ENCODE measurements at places on chromosomes 16 and 17. TPM values are rescaled to one million over a fixed set of nuclear protein-coding genes. Genes with fewer than 3 reads are reported as not detected.

- no peak for DNase-seq
These were observed 47.6 kb downstream of the HS3ST2 start for GRCh38 chr16:22861580-22861979.

GRCh38 chr17:72763981-72764380, 328.5 kb downstream of the SLC39A11 start:
- no peak for DNase-seq

Gene CCL23
- total RNA-seq, result 1.8 TPM

Gene ESRP2
- total RNA-seq, result 0.32 TPM

DNA sequence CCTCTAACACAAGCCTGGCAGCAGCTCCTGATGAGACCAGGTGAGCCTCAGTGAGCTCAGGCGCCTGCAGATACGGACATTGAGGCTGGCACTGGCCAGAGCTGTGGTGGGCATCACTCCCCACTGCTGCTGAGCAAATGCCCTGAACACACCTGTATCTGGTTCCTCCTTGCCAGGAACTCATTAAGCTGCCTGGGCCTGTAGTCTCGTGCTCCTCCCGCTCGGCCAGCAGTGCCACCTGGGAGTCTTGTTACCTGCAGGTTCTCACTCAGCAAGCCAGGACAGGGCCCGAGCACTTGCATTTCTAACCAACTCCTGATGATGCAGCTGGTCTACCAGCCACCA, 13.3 kb downstream of the EIF4A3 start:
- DNase-seq, result no peak

GRCh38 chr17:79070266-79070880, 4.3 kb upstream of the ENGASE start:
- no peak for DNase-seq

DNA sequence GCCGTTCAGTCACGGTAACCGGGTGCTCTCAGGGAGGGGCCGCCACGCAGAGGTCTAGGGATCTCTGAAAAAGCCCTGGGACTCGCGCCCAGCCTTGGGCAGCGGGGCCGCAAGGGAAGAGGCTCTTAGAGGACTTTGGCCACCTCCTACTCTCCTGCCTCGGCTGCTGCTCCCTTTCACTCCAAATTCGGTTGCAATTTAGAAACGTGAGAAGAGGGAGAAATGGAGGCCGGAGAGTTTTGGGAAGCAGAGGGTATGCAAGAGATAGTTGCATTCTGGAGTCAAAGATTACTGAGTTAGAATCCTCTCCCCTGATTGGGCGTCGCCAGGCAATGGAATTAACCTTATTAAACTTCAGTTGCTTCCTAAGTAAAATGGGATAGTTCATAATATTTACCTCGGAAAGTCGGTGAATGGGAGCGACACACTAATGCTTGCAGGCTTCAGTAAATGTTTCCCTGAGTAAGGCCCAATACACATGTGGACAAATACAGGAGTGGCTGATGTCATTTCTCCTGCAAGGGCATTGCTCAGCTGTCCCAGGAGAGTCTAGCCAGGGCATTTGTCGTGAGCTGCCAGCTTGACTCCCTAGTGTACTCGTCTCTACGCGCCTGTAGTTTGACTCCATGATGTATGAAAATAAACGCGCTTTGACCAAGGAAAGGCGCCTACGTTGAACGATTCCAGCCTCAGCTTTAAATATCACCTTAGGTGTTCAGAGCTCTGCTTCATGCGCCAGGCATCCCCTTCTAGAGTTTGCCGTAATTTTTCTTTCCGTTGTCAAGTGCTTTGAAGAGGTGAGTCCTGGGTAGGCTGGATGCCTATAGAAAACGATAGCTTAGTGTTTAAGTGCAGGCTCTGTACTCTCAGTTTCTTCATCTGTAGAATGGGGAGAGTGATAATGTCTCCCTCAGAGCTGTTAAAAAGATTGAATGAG, 667 bp downstream of the OGFOD1 start:
- peak; percentile 47 for DNase-seq

DNA sequence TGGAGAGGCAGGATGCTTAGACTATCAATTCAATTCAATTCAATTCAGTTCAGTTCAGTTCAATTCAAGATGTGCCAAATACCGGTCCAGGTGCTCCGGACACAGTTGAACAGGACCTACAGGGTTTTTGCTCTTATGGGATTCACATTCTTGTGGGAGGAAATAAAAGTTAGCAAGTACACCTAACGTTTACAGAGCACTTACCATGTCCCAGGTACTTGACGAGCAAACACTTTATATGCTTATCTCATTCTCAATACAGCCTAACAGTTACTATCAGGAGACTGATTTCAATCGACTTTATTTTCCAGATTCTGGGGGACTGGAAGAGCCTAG, 467 bp upstream of the GDE1 start:
- no peak for DNase-seq

- peak; percentile 67 for DNase-seq
These were observed 397 bp downstream of the RIPOR1 start for GRCh38 chr16:67528870-67529581.

Gene ADAM11
- 28.0 TPM for total RNA-seq

DNA sequence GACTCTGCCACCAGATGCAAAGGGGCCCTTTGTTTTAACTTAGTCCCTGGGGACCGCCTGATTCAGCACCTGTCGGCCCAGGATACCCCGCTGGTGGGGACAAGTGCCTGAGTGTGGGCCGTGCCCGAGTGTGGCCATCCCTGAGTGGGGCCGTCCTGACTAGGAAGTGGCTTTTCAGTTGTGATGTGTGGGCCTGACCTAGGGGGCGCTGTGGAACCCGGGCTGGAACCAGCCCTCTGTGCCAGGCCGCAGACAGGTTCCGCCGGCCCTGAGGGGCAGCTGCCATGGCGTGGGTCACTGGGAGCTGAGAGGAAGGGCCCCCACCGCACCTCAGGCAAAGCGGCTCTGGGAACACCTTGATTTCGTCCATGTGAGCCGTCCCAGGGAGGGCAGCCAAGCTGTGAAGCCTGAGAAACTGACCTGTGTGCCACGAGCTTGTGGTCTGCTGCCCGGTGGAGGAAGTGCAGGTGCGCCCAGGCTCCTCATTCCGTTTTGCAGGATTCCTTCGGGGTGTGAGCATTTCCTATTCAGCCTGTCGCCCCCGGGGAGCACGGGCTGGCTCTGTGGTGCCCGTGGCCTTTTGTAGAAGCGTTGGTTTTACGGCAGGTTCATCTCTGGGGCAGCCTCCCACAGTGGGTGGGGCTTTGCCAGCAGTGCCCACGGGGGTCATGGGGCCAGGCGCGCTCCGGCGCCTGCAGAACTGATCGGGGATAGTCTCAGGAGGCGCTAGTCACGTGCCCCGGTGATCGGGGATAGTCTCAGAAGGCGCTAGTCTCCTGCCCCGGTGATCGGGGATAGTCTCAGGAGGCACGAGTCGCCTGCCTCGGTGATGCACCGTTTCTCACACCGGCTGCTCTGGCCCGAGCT, 5.3 kb downstream of the RPL13 start:
- DNase-seq, result peak; percentile 57

All from left cardiac atrium (tissue), 4 donors.